ENCODE measurements at places on chromosomes 3 and 15. TPM values are rescaled to one million over a fixed set of nuclear protein-coding genes. Genes with fewer than 3 reads are reported as not detected.

Gene NEK10
- total RNA-seq = 6.6 TPM

Gene RARB
- total RNA-seq = 1.4 TPM

Gene MKRN3
- under 0.01 TPM for total RNA-seq

Gene DAZL
- total RNA-seq = not detected

Gene CFAP20DC
- 1.6 TPM for total RNA-seq

Gene SPINT1
- total RNA-seq = 0.56 TPM

Gene ALPK3
- under 0.01 TPM for total RNA-seq

Gene DYNLT2B
- 4.2 TPM for total RNA-seq

Gene HDC
- not detected for total RNA-seq

Gene ISLR2
- not detected for total RNA-seq

Gene SKOR1
- total RNA-seq = not detected

Gene SSUH2
- total RNA-seq = under 0.01 TPM

Gene ZIC1
- not detected for total RNA-seq

Gene DNAH1
- total RNA-seq = 2.0 TPM

Gene CHST13
- total RNA-seq = not detected

Gene PCOLCE2
- 0.56 TPM for total RNA-seq

Gene NR1D2
- total RNA-seq = 41.0 TPM

Gene CPNE4
- total RNA-seq = not detected

Gene ACTRT3
- total RNA-seq = 2.5 TPM

Gene CCDC39
- not detected for total RNA-seq

Gene SLC28A2
- total RNA-seq = not detected

Gene SH2D7
- not detected for total RNA-seq

Gene DPPA4
- total RNA-seq = not detected

Gene MCCC1
- total RNA-seq = 18.3 TPM

Gene SCAANT1
- not detected for total RNA-seq

Gene CAMKV
- not detected for total RNA-seq

Gene ATP13A5
- not detected for total RNA-seq

Gene POU1F1
- total RNA-seq = not detected

Gene ACTR8
- total RNA-seq = 35.8 TPM

Gene ARGFX
- total RNA-seq = not detected

Gene XCR1
- not detected for total RNA-seq

Gene CHRFAM7A
- not detected for total RNA-seq

Gene SLC12A1
- not detected for total RNA-seq

Gene PIAS1
- 63.6 TPM for total RNA-seq

Gene DPPA2
- not detected for total RNA-seq

Gene CCR1
- not detected for total RNA-seq

Gene GOLGA8J
- not detected for total RNA-seq

Gene MOBP
- total RNA-seq = not detected

Gene SLC24A5
- total RNA-seq = not detected

Gene ABHD14A
- 3.1 TPM for total RNA-seq

Gene IDH3A
- 64.4 TPM for total RNA-seq

Gene IL5RA
- not detected for total RNA-seq

Gene GOLGA6B
- total RNA-seq = not detected

Gene CCDC80
- total RNA-seq = 406 TPM

Gene SNUPN
- 23.8 TPM for total RNA-seq

Gene TLR9
- not detected for total RNA-seq

Gene PRKCI
- 84.2 TPM for total RNA-seq

Gene CCDC32
- 13.3 TPM for total RNA-seq

Gene SKIL
- 51.7 TPM for total RNA-seq

Gene AMT
- total RNA-seq = 0.36 TPM

Data from IMR-90 (cell line).